Stimulated activated naive CD4-positive, alpha-beta T cell treated with Interleukin-2 at 50 U/mL for 16 hours (primary cell): ENCODE measurements at places on chromosomes 16 and 17.
A peak's percentile ranks its signal among the peaks of the same experiment; 100 is the strongest.

GRCh38 chr16:57305159-57305811 lies 20.8 kb upstream of the PLLP start:
- DNase-seq, result no peak

- no peak for DNase-seq
Observed at GRCh38 chr16:59385491-59385890, 651.4 kb upstream of the GOT2 start.

- no peak for DNase-seq
Observed at GRCh38 chr16:35746281-35746962, 2287.0 kb downstream of the TP53TG3F start.

DNA sequence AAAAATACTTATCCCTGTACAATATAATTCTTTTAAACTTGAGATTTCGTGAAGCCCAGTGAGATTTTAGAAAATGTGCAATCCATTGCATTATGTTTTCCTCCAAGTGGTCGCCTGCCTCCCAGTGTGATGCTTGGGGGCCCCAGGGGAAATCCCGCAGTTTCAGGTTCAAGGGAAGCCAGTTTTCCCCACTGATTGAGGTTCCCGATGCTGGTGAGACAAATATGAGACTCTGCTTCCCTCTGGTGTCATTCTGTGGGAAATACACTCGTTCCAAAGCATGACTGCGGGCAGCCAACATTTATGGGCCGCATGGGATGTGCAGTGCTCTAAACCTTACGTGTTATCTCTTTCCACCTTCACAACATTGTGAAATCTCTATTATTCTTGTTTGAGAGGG lies 200.8 kb downstream of the PRKCB start:
- DNase-seq, result peak; percentile 6

DNA sequence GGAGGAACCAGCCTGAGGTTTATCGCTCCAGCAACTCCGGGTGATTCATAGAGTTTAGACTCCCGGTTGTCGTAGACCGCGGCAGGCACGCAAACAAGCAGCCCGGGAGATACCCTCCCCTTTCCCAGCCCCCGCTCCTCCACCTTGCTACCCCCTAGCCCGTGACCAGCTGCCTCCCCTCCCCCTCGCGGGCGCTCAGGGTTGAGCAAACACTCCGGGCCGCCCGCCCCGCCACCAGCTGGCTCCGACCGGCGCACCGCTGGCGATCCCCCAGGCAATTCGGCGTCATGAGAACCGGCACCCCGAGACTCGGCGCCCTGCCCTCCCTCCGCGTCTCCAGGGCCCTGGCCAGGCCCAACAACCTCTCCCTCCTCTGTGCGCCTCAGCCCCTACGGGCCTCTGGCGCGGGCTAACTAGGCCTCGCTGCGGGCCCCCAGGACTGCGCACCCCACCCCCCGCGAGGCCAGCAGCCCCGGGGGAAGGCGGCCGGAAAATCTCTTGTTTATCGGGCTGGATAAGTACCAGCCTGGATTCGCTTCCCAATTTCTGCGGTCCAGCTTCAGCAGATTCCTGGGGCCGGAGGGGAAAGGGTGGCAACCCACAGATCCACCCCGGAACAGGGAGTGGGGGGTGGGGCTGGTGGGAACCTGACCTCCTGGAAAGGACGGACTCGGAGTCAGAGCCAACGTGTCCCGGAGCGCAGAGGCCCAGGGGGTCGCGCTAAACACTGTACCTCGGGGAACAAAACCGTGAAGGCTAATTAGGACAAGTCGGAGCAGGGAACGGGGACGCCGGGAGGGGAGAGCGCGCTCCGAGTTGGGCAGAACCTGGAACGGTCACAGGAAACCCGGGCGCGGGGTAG lies 951 bp upstream of the GPRC5C start:
- no peak for DNase-seq

GRCh38 chr16:49462362-49462988 lies 88.9 kb downstream of the C16orf78 start:
- no peak for DNase-seq

DNA sequence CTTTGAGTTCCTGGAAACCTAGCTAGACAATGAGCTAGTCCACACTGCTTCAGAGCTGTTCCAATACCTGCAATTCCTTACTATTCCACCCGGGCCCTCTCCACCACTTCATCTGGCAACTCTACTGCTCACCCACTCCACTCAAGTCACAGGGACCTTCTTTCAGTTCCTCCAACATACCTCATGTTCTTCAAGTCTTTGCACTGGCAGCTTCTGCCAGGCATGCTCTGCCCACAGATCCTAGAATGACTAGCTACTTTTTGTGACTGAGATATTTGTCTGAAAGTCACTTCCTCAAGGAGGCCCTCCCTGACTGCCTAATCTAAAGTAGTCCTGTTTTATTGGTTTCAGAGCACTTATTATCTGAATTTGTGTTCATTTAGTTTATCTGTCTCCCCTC lies 86.4 kb downstream of the TEX14 start:
- DNase-seq, result no peak

DNA sequence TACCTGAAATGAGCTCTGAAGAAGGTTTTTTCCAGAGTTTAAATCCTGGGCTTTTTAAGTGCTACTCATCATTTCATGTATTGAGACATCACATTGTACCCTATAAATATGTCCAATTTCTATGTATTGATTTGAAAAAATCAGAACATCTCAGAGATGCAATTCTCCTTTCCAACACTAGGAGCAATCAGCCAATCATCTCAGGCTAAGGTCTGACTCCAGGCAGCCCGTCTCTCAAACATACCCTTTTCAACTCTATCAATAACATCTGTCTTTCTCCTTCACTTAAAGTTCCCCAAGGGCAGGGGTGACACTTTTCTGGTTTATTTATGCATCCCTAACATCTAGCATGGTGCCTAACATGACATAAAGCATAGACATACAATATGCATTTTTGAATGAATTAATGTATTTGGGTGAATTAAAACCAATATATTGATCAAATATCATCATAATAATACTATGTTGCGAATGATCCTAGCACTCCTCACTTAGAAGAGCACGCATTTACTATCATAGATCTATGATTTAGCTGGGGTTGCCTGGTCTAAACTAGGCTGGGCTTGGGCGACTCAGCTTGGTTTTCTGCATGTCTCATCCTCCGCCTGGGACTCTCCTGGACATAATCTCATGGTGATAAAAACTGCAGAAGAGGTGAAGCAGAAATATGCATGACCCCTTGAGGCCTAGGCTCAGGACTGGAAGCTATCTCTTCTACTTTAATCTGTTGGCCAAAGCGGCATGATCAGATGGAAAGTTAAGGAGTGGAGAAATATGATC lies 5.2 kb upstream of the CDH11 start:
- no peak for DNase-seq

- no peak for DNase-seq
Observed at GRCh38 chr16:64159976-64160375, 961.9 kb downstream of the CDH11 start.
